B cell (primary cell): ENCODE measurements at places on chromosomes 2 and 18.

GRCh38 chr2:160956243-160956802 lies 203.9 kb upstream of the TANK start:
- DNase-seq = no peak

- no peak for DNase-seq
These were observed 101.8 kb upstream of the NDUFV2 start for GRCh38 chr18:9000733-9001132.

- no peak for DNase-seq
These were observed 451.7 kb upstream of the HS6ST1 start for GRCh38 chr2:128770143-128771085.

GRCh38 chr2:26061539-26061938 lies 27.7 kb downstream of the RAB10 start:
- no peak for DNase-seq
